SK-N-SH (cell line): ENCODE measurements at places on chromosomes 13 and 19. TPM values are rescaled to one million over a fixed set of nuclear protein-coding genes. Genes with fewer than 3 reads are reported as not detected.

The ATP1A3 gene
- 0.75 and 0.77 TPM in 2 replicates for polyA plus RNA-seq

The FFAR2 gene
- not detected in 2 replicates for polyA plus RNA-seq

The ATP7B gene
- 4.4 and 5.1 TPM in 2 replicates for polyA plus RNA-seq

The LYPD5 gene
- 0.05 and 0.13 TPM in 2 replicates for polyA plus RNA-seq

The EDNRB gene
- not detected in 2 replicates for polyA plus RNA-seq

The TEX26 gene
- not detected in 2 replicates for polyA plus RNA-seq

The MTIF3 gene
- polyA plus RNA-seq: 29.5 and 35.6 TPM in 2 replicates
